ENCODE measurements at places on chromosomes 16 and 17. TPM values are rescaled to one million over a fixed set of nuclear protein-coding genes. Genes with fewer than 3 reads are reported as not detected.

The RND2 gene
- total RNA-seq, result 1.6 TPM

The TOX3 gene
- total RNA-seq, result not detected

The CHD9NB gene
- total RNA-seq, result not detected

The VASN gene
- total RNA-seq, result 10.7 TPM

The TBC1D3H gene
- not detected for total RNA-seq

The CYB561 gene
- total RNA-seq, result 6.5 TPM

The TPSD1 gene
- total RNA-seq, result not detected

The TNK1 gene
- 3.8 TPM for total RNA-seq

The FOXN1 gene
- not detected for total RNA-seq

The PYY gene
- not detected for total RNA-seq

DNA sequence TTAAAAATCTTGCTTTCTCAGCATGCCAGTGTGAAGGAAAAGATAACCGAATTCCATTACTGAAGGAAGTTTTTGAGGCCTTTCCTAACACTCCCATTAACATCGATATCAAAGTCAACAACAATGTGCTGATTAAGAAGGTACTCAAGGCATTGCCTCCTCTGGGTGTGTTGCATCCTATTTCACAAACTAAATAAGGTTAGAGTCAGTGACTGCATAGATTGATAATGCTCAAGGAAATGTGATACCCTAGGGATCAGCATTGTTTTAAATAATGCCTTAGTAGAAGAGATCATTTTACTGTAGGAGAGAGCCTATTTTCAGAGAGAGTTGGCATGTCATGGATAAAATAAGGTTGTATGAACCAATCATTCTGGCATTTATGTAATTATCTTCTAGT, 36.8 kb downstream of the GDPD1 start:
- no peaks in the 10 kb centered on the region for H3K4me1 ChIP-seq
- H3K27ac ChIP-seq, result no peak overlapping the region
- no peaks in the 10 kb centered on the region for H3K36me3 ChIP-seq
- no peak for DNase-seq
- no peak overlapping the region for H3K4me3 ChIP-seq

GRCh38 chr16:48503779-48504178, 106.2 kb downstream of the N4BP1 start:
- no peak overlapping the region for H3K27ac ChIP-seq
- peaks cover 15% of the 10 kb centered on the region for H3K4me1 ChIP-seq
- DNase-seq, result peak; percentile 80
- H3K36me3 ChIP-seq, result no peaks in the 10 kb centered on the region
- no peaks in the 10 kb centered on the region for H3K27me3 ChIP-seq
- H3K4me3 ChIP-seq, result no peak overlapping the region

GRCh38 chr17:77829843-77830799, 128.4 kb upstream of the TNRC6C start:
- H3K4me1 ChIP-seq, result peaks cover 45% of the 10 kb centered on the region
- peak overlapping the region; percentile 91 for H3K27ac ChIP-seq
- no peaks in the 10 kb centered on the region for H3K36me3 ChIP-seq
- no peak overlapping the region for H3K4me3 ChIP-seq
- H3K27me3 ChIP-seq, result no peaks in the 10 kb centered on the region

GRCh38 chr16:81469183-81469677, 24.6 kb downstream of the CMIP start:
- H3K4me3 ChIP-seq, result no peak overlapping the region
- peaks cover 6% of the 10 kb centered on the region for H3K36me3 ChIP-seq
- no peaks in the 10 kb centered on the region for H3K4me1 ChIP-seq
- no peak overlapping the region for H3K27ac ChIP-seq
- H3K27me3 ChIP-seq, result no peaks in the 10 kb centered on the region
- DNase-seq, result no peak

- H3K4me3 ChIP-seq, result peak overlapping the region; percentile 7
- no peaks in the 10 kb centered on the region for H3K36me3 ChIP-seq
- no peaks in the 10 kb centered on the region for H3K4me1 ChIP-seq
- no peaks in the 10 kb centered on the region for H3K27me3 ChIP-seq
Observed at GRCh38 chr17:70552230-70552981, 383.1 kb downstream of the KCNJ2 start.

- no peak overlapping the region for H3K27ac ChIP-seq
- DNase-seq, result no peak
- H3K4me3 ChIP-seq, result no peak overlapping the region
Observed at GRCh38 chr17:1241929-1242328, 28.3 kb upstream of the BHLHA9 start.

DNA sequence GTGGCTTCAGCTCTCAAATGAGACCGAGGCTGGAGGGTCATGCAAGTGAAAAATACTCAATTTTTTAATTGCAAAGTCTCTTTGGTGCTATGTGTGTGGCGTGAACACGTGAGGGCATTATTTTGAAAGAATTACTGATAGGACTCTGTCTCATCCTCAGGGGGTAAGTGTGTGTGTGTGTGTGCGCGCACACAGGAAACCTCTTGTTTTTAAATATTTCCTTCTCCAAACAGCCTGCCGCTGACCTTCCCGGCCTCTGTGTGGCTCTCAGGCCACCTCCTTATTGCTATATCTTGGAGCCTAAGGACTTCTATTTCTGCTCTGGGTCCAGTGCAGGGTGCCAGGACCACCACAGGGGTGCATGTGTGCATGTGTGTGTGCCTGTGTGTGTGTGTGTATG, 99.7 kb downstream of the CMIP start:
- no peak overlapping the region for H3K27ac ChIP-seq
- H3K36me3 ChIP-seq, result no peaks in the 10 kb centered on the region
- H3K4me1 ChIP-seq, result peaks cover 36% of the 10 kb centered on the region
- H3K4me3 ChIP-seq, result no peak overlapping the region

GRCh38 chr17:57916925-57917858, 38.0 kb downstream of the CUEDC1 start:
- DNase-seq, result peak; percentile 81
- H3K36me3 ChIP-seq, result no peaks in the 10 kb centered on the region
- H3K4me1 ChIP-seq, result peaks cover 99% of the 10 kb centered on the region
- no peak overlapping the region for H3K27ac ChIP-seq
- no peaks in the 10 kb centered on the region for H3K27me3 ChIP-seq

DNA sequence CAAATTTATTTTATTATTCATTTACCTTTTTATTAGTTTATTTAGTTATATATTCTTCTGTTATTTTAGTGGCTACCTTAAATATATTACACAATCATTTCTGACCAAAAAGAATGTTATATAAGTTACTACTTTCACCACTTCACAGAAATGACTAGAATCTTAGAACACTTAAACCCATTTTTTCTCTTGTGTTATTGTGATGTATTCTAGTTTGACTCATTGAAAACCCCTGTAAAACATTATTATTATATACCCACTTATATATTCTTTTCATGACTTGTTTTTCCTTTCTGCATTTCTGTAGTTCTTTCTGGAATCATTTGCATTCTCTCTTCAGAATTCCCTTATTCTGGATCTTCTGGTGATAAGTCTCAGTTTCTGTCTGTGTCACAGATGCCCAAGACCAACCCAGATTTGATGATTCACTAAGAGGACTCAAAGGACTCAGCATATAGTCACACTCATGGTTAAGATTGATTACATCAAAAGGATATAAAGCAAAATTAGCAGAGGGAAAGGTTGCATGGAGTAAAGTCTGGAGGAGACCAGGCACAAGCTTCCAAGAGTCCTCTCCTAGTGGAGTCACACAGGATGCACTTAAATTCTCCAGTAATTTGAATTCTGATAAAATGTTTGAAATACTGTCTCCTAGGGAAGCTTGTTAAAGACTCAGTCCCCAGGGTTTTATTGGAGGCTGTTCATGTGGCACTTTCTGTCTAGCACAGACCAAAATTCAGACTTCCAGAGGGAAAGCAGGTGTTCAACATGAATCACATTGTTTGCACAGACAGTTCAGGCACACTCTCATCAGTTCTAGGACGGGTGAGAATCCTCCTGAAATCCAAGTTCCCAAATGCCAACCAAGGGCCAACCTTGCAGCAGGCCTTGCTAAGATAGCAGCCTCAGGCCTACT, 7.7 kb downstream of the GINS3 start:
- H3K27ac ChIP-seq, result no peak overlapping the region
- no peaks in the 10 kb centered on the region for H3K4me1 ChIP-seq
- no peak overlapping the region for H3K4me3 ChIP-seq
- DNase-seq, result no peak
- no peaks in the 10 kb centered on the region for H3K27me3 ChIP-seq
- peaks cover 8% of the 10 kb centered on the region for H3K36me3 ChIP-seq

GRCh38 chr17:61594294-61594825, 3.3 kb upstream of the NACA2 start:
- no peak overlapping the region for H3K4me3 ChIP-seq
- DNase-seq, result no peak
- H3K4me1 ChIP-seq, result no peaks in the 10 kb centered on the region
- no peaks in the 10 kb centered on the region for H3K36me3 ChIP-seq
- H3K27me3 ChIP-seq, result no peaks in the 10 kb centered on the region
- H3K27ac ChIP-seq, result no peak overlapping the region

DNA sequence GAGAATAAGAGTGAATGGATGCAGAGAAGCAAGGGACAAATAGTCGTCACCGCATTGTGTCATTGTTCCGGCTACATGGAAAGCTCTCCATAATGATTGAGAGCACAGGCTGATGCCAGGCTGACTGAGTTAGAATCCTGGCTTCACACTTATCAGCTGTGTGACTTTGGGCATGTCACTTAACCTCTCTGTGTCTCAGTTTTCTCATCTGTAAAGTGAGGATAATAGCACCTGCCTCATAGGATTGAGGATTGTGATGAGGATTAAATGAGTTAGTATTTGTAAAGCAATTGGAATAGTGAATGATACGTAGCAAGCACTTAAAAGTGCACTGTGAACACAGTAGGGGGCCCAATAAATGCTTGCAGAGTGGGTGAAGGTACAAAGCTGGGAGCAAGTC, 45.7 kb upstream of the LYRM9 start:
- H3K4me1 ChIP-seq, result no peaks in the 10 kb centered on the region
- H3K27me3 ChIP-seq, result no peaks in the 10 kb centered on the region
- H3K36me3 ChIP-seq, result no peaks in the 10 kb centered on the region
- no peak overlapping the region for H3K27ac ChIP-seq

- no peak for DNase-seq
- H3K36me3 ChIP-seq, result no peaks in the 10 kb centered on the region
- no peaks in the 10 kb centered on the region for H3K27me3 ChIP-seq
- H3K4me3 ChIP-seq, result no peak overlapping the region
Observed at GRCh38 chr16:53404959-53405358, 29.3 kb upstream of the RBL2 start.

GRCh38 chr16:4552541-4552940, 3.6 kb upstream of the C16orf96 start:
- no peak overlapping the region for H3K27ac ChIP-seq
- no peaks in the 10 kb centered on the region for H3K4me1 ChIP-seq
- no peaks in the 10 kb centered on the region for H3K27me3 ChIP-seq
- H3K36me3 ChIP-seq, result no peaks in the 10 kb centered on the region
- no peak overlapping the region for H3K4me3 ChIP-seq

GRCh38 chr17:16929035-16929680, 42.8 kb downstream of the TNFRSF13B start:
- H3K36me3 ChIP-seq, result no peaks in the 10 kb centered on the region
- H3K27ac ChIP-seq, result no peak overlapping the region
- no peaks in the 10 kb centered on the region for H3K27me3 ChIP-seq
- no peak overlapping the region for H3K4me3 ChIP-seq
- DNase-seq, result no peak

DNA sequence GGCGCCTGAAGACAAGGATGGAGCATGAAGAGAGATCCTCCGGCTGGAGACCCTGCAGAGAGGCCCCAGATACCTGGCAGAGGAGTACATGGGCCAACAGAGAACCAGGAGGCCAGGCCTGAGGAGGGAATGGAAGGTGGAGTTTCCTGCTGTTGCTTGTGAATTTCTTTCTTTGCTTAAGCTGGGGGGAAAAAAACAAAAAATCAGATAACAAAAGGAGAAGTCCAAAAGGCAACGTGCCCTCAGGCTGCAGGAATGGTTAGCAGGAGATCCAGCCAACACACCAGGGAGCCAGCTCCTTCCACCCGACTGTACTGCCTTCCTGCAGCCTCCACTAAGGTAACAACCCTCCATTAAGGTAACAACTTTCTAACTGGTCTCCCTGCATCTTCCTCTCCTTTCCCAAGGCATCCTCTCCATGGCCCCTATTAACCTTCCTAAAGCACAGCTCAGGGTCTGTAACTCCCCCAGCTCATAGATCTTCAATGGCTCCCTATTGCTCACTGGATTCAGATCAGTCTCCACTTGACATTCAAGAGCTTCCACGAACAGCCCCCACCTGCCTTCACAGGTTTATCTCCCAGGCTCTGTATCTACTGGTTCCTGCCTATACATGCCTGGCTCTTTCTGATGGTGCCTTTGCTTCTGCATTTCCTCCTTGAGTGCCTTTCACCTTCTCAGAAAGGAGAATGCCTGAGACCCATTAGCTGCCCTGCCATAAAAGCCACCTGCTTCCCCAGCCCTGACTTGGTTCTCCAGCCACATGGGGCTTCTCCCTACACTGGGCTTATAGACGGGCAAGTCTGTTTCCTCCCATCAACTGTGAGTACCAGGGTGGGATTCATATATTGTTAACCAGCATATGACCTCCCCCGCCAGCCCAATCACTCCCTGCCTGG, 725 bp upstream of the ARL5C start:
- H3K4me1 ChIP-seq, result peaks cover 14% of the 10 kb centered on the region
- no peak for DNase-seq
- no peak overlapping the region for H3K27ac ChIP-seq
- no peaks in the 10 kb centered on the region for H3K36me3 ChIP-seq
- no peaks in the 10 kb centered on the region for H3K27me3 ChIP-seq

GRCh38 chr17:18925187-18925586, 26.8 kb upstream of the SLC5A10 start:
- H3K4me3 ChIP-seq, result no peak overlapping the region
- peaks cover 21% of the 10 kb centered on the region for H3K4me1 ChIP-seq
- H3K27ac ChIP-seq, result no peak overlapping the region
- peaks cover 5% of the 10 kb centered on the region for H3K36me3 ChIP-seq
- H3K27me3 ChIP-seq, result no peaks in the 10 kb centered on the region

- no peaks in the 10 kb centered on the region for H3K4me1 ChIP-seq
- no peak overlapping the region for H3K4me3 ChIP-seq
- DNase-seq, result no peak
- peaks cover 98% of the 10 kb centered on the region for H3K36me3 ChIP-seq
- no peaks in the 10 kb centered on the region for H3K27me3 ChIP-seq
- H3K27ac ChIP-seq, result no peak overlapping the region
Observed at GRCh38 chr17:50190603-50191358, 10.7 kb downstream of the COL1A1 start.

DNA sequence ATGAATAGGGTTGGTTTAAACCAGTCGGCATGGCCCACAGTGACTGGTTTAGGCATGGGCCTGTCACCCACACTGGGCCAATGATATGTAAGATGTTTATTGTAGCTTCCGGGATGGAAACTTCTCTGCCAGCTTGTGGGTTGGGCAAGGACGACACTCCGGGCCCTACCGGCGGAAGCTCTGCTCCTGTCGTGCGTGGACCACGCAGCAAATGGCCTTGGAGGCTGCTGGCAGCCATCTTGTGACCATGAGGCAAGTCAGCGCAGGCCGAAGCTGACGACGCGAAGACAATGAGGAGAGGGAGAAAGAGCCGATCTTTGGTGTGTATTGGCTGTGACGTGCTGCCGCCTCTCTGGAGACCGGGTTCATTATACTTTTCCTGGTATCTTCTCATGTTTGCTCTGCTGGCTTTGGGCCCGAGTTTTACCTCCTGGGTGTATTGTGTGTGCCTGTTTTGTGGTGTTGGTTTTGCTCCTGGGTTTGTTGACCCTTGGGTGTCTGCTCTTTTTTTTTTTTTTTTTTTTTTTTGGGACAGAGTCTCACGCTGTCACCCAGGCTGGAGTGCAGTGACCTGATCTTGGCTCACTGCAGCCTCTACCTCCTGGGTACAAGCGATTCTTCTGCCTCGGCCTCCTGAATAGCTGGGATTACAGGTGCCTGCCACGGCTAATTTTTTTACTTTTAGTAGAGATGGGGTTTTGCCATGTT, 15.4 kb downstream of the SLC25A10 start:
- H3K27me3 ChIP-seq, result no peaks in the 10 kb centered on the region
- H3K36me3 ChIP-seq, result no peaks in the 10 kb centered on the region
- peaks cover 5% of the 10 kb centered on the region for H3K4me1 ChIP-seq
- H3K27ac ChIP-seq, result no peak overlapping the region
- H3K4me3 ChIP-seq, result no peak overlapping the region
